ENCODE measurements at places on chromosomes 4 and X. TPM values are rescaled to one million over a fixed set of nuclear protein-coding genes. Genes with fewer than 3 reads are reported as not detected.

DNA sequence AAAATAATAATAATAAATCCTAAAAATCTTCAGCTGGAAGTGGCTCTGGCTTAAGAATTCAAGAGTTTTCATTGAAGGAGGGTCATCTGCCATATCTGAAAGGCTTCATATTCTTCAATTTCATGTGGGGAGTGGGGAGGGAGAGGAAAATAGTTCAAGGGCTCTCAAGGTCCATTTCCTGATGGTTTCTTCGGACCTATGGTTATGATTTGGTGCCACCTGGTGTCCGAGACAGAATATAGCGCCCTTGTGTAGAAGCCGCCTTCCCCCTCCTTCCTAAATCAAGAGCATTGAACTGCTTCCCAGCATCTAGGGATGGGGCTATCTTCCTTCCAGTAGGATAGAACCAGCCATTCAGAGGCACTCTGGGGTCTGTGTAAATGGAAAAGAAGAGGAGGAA, 34.3 kb downstream of the NLGN3 start:
- DNase-seq: no peak

Gene CWH43
- 0.66 TPM for total RNA-seq

DNA sequence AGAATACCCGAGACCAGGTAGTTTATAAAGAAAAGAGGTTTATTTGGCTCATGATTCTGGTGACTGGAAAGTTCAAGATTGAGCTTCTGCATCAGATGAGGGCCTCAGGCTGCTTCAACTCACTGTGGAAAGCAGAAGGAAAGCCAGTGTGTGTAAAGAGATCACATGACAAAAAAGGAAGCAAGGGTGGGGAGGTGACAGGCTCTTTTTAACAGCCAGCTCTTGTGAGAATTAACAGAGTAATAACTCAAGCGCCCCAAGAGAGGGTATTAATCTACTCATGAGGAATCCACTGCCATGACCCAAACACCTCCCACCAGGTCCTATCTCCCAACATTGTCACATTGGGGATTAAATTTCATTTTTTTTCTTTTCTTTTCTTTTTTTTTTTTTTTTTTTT, 6.3 kb upstream of the YIPF6 start:
- DNase-seq: no peak

GRCh38 chr4:41866799-41867677, 68.2 kb upstream of the TMEM33 start:
- DNase-seq: no peak

Gene PI4K2B
- total RNA-seq: 21.0 TPM
